ENCODE measurements at places on chromosomes 11 and 22.
A peak's percentile ranks its signal among the peaks of the same experiment; 100 is the strongest.

DNA sequence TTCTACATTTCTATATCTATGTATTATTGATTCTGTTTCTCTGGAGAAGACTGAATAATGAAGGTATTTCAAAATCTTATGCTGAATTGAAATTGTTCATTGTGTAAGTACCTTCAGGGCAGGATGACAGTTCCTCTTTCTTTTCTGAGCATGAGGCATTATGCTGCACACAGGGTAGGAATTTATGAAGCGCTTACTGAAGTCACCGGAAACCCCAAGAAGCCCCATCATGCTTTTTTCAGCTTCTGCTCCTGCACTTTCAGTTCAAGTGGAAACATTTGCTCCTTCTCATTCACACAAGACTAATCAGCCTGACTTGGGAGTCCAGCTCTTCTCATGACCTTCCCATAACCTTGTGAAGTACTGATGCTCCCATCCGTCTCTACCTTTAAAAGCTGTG is 314.7 kb upstream of the SORL1-AS1 start:
- peaks cover 3% of the 10 kb centered on the region for H3K27me3 ChIP-seq
- no peaks in the 10 kb centered on the region for H3K36me3 ChIP-seq
- DNase-seq: no peak
- no peak overlapping the region for H3K27ac ChIP-seq
- no peak overlapping the region for H3K4me3 ChIP-seq
- no peaks in the 10 kb centered on the region for H3K4me1 ChIP-seq

DNA sequence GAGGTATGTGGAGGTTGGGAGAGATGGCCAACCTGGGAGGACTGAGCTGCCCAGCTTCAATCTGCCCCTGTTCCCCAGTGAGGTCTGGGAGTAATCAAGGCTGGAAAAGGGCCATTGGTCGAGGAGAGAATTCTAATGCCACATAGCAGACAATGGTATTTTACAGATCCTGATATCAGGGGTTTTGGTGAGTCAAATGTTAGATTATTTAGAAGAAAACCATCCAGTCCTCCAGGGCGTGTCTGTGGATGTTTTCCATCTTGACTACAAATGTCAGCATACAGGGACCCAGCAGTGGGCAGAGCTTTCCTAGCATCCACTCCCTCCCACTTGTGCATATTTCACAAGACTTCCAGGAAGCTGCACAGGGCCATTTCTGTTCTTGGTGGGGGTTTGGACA is 107.9 kb downstream of the SCN3B start:
- no peak for DNase-seq
- H3K36me3 ChIP-seq: peaks cover 6% of the 10 kb centered on the region
- H3K27ac ChIP-seq: no peak overlapping the region
- peaks cover 2% of the 10 kb centered on the region for H3K4me1 ChIP-seq
- H3K27me3 ChIP-seq: no peaks in the 10 kb centered on the region
- H3K4me3 ChIP-seq: no peak overlapping the region

- H3K4me1 ChIP-seq: peaks cover 2% of the 10 kb centered on the region
- DNase-seq: no peak
These were observed 17.5 kb downstream of the MUC2 start for GRCh38 chr11:1092145-1092670.

DNA sequence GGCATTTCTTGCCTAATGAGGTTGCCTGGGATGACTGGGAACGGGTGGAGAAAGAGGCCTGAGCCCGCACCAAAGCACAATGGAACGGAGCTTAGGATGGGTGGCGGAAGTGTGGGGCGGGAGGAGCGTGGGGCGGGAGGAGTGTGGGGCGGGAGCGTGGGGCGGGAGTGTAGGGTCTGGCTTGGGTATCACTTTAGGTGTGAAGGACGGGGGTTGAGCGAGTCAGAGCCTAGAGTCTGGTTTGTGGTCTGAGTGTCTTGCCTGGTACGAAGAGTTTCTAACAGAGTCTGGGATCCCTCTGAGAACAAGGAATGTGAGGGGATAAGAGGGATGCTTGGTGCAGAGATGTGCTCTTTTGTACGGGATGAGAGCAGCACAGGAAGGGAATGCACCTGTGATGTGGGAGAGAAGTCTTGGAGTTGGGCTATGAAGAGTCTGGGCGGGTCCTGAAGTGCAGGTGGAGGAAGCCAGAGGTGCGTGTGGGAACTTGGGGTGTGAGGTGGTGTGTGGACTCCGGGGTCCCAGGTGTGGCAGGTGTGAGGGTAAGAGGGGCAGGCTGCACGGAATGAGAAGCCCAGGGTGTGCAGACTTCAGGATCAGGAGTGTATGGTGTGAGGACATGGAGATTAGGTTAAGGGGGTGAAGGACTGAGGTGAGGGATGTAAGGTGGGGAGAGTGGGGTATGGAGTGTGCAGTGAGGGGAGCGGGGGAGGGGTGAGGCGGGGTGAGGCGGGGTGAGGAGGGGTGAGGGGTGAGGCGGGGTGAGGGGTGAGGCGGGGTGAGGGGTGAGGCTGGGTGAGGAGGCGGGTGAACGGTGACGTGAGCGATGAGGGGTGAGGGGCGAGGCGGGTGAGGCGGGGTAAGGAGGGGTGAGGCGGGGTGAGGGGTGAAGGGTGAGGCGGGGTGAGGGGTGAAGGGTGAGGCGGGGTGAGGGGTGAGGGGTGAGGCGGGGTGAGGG is 1.0 kb downstream of the SYCE3 start:
- H3K27ac ChIP-seq: no peak overlapping the region
- no peaks in the 10 kb centered on the region for H3K4me1 ChIP-seq
- no peak for DNase-seq
- H3K27me3 ChIP-seq: no peaks in the 10 kb centered on the region

DNA sequence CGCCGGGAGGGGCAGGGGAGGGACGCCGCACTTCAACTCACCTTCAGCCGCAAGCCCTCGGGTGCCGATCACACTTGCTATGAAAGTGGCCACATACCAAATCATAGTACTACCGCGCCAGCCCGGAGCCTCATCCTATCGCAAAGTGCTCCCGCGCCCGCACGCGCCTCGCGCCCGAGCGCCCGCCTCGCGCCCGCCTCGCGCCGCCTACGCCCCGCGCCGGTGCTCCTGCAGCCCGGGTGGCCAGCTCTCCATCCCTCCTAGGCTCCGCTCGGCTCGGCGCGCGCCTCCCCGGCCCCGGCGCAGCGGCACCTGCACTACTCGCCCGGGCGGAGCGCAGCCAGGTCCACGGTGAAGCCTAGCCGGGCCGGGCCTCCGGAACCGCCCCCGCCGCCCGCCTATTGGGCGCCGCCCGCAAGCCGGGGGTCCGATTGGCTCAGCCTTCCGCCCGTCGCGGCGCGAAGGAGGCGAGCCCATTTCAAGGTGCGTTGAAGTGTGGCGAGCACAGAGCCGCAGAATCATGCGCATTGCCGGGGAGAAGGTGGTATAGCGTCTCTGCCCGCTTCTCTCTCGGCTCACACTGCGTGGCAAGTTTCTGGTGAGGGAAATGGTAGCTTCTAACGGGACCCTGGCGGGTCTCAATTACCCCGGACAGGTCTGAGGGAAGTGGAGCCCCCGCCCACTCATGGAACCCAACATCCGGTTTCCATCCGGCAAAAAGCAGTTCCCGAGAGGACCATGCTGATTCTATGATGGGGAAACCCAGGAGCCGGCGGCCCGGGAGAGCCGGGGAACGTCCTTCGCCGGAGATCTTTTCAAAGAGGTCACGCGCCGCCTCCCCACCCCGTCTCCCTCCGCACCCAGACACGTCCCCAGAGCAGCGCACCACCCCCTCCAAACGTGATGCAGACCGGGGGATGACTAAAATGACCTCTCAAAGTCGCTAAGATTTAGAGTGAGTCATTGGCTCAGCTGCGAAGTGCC is at the start of gene IGSF9B:
Gene IGSF9B (minus strand): TSS at position 319 of the 984 bp plus-strand sequence. CDS start 214 bp downstream, at position 105.
- DNase-seq: peak; percentile 92
- H3K4me3 ChIP-seq: peak within 1 kb of the TSS; percentile 93
- H3K36me3 ChIP-seq: peaks cover 8% of the 10 kb centered on the region
- peaks cover 13% of the 10 kb centered on the region for H3K4me1 ChIP-seq

Measured in H9 (cell line).